ENCODE measurements at places on chromosomes 6 and 20.

DNA sequence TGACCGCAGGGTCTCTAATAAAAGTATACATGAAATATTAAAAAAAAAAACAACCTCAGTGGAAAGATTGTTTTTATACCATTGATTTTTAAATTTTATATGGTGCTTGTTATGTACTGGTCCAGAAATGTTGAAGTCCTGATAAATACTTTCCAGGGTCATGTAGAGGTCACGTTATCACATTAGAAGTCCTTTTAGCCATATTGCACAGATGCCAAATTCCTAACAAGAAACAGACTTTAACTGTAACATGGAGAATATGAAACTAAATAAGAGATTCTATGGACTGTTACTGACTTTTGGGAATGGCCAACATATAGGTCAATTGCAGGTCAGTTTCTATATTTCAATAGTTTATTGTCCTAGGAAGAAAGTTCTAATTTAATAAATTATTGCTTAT lies 89.0 kb downstream of the ADGRB3 start:
- DNase-seq = no peak

DNA sequence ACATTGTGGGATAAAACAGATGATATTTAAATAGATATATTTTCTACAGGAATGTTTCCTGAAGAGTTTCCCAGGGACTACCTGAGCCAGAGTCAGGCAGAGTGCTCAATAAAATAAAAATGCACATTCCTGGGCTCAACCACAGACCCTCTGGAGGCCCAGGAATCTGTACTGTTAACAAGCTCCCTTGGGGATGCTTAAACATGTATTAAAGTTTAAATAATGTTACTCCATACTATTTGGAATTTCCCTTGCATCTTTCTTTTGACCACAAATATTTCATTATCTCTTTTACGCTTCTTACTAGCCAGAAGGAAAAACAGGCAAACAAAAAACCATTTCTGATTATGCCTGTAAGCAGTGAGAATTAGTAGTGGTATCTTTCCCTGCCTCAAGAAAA lies 42.3 kb downstream of the GPR63 start:
- DNase-seq = no peak

GRCh38 chr6:101909366-101909765 lies 515.9 kb downstream of the GRIK2 start:
- no peak for DNase-seq

GRCh38 chr6:16639684-16640480 lies 121.4 kb downstream of the ATXN1 start:
- no peak for DNase-seq

- DNase-seq = no peak
These were observed 224.8 kb upstream of the JAG1 start for GRCh38 chr20:10898552-10898951.

GRCh38 chr6:17785094-17785787 lies 78.5 kb upstream of the NUP153 start:
- no peak for DNase-seq

DNA sequence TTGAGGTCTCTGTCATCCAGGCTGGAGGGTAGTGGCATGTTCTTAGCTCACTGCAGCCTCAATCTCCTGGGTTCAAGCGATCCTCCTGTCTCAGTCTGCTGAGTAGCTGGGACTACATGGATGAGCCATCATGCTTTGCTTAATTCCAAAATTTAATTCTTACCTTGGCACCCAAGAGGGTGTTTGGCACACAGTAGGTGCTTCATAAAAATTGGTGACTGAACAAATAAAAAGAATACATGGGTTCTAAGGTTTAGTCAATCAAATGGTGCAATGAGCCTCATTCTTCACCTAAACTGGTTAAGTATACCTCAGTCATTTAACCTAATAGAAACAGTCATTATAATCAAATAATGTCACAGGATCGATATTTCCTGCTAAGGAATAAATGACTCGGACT lies 170.4 kb downstream of the GMPR start:
- DNase-seq = no peak

DNA sequence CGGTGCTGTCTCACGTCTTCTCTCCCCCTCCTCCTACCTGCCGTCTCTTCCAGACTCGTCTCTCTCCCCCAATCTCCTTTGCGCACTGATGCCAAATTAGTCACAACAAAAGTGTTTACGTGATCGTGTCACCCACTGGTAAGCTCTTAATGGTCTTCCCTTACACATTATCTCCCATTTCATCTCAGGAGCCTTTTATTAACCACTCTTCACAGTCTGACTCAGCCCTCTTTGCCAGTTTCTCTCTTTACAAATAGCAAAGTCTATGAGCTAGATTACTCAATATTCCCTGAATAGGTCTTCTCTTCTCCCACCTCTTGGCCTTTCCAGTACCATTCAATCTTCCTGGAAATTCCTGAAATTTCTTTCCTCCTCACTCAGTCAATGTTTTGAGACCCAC lies 247.0 kb downstream of the ESR1 start:
- DNase-seq = no peak

DNA sequence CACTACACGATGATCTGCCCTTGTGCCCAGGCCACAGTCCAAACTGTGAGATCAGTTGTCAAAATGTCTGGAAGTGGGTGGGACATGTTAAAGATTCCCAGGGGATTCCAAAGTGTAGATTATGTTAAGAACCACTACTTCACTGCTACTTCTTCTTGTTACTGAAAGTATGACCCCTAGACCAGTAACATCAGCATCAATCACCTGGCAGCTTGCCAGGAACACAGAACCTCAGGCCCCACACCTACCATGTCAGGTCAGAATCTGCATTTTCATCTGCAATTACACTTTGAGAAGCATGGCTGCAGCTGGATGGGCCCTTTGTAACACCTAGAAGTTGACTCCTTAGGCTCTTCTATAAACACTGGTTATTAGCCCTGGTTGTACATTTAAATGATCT lies 36.1 kb downstream of the RFPL4B start:
- no peak for DNase-seq

DNA sequence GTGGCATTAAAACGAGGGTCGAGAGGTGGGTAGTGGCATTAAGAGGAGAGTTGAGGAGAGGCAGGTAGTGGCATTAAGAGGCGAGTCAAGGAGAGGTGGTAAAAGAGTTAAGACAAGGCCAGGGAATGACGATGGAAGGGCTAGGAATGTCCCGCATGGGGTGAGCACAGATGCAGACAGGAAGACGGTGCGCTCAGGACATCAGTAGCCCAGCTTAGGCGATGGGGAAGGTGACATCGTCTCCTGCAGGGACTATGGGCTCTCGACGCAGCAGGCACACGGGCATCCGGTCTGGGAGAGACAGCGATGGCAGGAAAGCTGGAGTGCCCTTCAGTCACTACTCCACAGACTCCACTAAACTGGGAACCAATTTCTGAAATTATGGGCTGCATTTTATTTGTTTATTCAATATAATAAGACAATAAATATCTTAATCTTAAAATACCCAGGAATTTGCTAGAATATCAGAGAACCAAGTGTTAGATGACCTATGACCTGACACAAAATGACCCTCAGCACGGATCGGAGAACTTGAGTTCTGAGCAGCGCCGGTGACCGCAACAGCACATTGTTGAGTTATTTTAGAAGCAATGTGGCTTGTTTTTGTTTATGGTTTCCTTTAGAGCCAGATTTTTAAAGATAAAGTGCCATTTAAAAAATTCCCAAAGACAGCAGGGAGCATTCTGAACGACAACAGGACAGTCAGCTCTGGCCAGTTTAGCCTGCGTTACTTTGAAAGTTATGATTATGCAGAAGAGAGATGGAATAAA lies 177.7 kb downstream of the SMOC2 start:
- no peak for DNase-seq

- no peak for DNase-seq
These were observed 235.4 kb downstream of the BTBD9 start for GRCh38 chr6:38404355-38404754.

DNA sequence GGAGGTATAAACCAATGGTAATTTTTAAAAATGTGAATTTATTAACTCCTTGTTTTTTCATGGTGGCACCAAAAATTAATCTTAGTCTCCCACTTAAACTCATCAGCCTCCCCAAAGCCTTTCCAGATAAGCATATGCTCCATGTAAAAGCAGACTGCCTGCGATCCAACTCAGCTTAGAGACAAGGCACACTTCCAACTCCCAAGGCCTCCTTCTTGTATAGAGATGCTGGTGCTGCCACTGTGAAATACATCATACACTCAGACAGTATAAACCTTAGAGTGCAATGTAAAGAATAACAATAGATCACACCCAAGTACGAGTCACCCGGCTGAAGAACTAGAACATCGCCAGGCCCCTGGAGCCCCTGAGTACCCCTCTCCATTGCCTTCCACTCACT lies 2.0 kb downstream of the ANKRD6 start:
- DNase-seq = no peak

GRCh38 chr6:125094563-125094962 lies 59.0 kb upstream of the TPD52L1 start:
- no peak for DNase-seq

DNA sequence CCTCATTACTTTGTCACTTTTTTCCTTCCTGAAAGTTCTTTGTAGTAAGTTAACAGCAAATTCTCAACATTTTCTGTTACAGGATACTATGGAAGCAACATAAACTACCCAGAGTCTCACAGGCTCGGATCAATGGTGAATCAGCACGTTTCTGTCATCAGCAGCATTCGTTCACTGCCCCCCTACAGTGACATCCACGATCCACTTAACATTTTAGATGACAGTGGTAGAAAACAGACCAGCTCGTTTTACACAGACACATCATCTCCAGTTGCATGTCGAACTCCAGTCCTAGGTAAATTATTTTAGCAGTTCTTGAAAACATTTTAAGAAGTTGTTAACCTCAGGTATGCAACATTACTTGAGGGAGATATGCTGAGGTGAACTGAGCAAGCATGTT lies 51.6 kb downstream of the RFX6 start:
- no peak for DNase-seq

GRCh38 chr6:10583509-10583901 lies 62.4 kb downstream of the GCNT2 start:
- no peak for DNase-seq

- no peak for DNase-seq
These were observed 44.4 kb upstream of the LOC128125822 start for GRCh38 chr6:63527658-63528514.

GRCh38 chr6:137754366-137754765 lies 112.7 kb upstream of the TNFAIP3 start:
- no peak for DNase-seq

GRCh38 chr6:24861934-24862333 lies 63.2 kb upstream of the ARMH2 start:
- DNase-seq = no peak

DNA sequence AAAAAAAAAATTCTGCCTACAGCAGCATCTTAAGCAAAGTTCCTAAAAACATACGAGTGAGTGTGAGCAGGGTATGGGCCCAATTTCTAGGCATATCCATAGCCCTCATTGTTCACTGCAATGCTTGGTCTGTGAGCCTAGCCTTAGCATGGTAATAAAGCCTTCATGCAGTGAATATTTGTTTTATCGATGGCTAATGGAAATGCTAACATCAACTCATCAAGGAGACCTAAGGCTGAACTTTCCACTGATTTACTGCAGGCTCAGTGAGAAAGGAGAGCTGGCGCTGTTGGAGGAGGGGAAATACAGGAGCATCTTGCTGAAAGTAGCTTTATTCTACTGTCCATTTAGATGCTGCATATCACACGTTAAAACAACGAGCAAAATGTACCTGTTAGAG lies 139.6 kb upstream of the DTNBP1 start:
- no peak for DNase-seq

- DNase-seq = no peak
These were observed 2.3 kb upstream of the TTBK1 start for GRCh38 chr6:43240950-43241349.

- no peak for DNase-seq
These were observed 104.6 kb upstream of the GLP1R start for GRCh38 chr6:38943964-38944363.

- no peak for DNase-seq
These were observed 200.5 kb downstream of the MYLK4 start for GRCh38 chr6:2550247-2550646.

DNA sequence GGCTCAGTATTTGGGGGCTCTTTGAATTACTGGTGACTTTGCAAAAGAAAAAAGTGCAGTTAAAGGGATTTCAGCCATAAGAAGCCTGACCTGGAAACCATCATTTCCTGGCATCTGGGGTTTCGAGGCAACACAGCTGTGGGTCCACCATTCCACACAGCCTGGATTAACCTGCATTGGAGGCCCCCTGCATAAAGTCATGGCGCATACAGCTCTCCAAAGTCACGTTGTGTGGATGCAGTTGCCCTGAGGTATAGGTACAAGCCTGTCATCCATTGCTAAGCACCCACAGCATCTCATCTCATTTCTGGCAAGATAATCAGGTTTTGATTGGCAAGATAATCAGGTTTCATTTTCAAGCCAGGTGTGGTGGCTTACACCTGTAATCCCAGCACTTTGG lies 54.5 kb upstream of the TAGAP start:
- no peak for DNase-seq

- no peak for DNase-seq
These were observed 15.0 kb downstream of the GRM4 start for GRCh38 chr6:34130862-34131261.

DNA sequence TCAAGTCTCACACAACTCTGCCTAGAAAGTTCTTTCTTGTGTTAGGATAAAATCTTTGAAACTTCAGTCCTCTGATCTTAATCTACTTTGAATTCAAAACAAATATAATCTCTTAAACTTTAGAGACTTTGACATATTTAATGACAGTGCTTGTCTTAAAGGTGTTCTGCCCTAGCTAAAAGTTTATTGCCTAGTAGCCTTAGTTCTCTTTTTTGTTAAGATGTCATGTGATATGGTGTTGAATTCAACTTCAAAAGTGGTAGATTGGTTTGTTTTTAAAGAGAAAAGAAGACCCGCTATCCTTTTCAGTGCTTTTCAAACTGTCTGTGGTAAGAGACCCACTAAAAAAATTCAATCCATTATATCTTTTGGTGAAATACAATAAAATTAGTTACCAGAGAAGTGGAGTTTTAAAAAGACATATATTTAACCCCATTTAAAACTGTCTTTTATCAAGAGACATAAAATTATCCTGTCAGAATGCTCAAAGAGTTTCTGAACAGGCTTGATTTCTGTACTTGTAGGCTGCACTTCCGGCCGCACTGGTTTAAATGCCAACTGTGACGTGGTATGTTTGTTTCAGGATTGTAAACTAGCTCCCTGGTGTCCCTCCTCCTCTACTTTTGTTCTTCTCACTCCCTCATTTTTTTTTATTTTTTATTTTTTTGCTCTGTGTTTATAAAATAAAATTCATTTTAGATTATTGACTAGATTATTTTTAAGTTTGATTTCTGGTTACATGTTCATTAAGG lies 76.5 kb downstream of the QKI start:
- no peak for DNase-seq

- DNase-seq = peak; percentile 84
These were observed 1.5 kb downstream of the RBM38 start for GRCh38 chr20:57392512-57393271.

DNA sequence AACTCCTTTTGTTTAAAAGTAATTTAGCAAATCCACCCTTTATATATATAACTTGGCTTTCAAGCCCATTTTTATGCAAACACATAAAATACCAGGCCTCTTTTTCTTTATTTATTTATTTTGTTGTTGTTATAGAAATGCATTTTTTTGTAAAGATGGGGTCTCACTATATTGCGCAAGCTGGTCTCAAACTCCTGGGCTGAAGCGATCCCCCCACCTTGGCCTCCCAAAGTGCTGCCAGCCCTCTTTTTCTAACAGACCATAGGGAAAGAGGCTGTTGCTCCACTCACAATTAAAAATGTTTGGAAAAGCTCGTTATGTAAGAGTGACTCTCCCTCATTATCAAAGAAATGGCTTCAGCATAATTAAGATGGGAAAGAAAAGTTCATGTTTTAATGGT lies 440.9 kb downstream of the HACE1 start:
- DNase-seq = no peak
